ENCODE measurements at places on chromosomes 6 and 20. TPM values are rescaled to one million over a fixed set of nuclear protein-coding genes. Genes with fewer than 3 reads are reported as not detected.

The PRR3 gene
- total RNA-seq, result 3.7 TPM

The GDAP1L1 gene
- not detected for total RNA-seq

The RHAG gene
- total RNA-seq, result 1.4 TPM

The TPD52L1 gene
- total RNA-seq, result 98.9 TPM

The EFCAB8 gene
- 0.83 TPM for total RNA-seq

The CNBD2 gene
- 2.6 TPM for total RNA-seq

The EYS gene
- total RNA-seq, result not detected

All from sigmoid colon (tissue), 7 donors.